ENCODE measurements at places on chromosomes 1 and 21.

GRCh38 chr1:81071969-81072753 is 728.6 kb upstream of the ADGRL2 start:
- DNase-seq = no peak

DNA sequence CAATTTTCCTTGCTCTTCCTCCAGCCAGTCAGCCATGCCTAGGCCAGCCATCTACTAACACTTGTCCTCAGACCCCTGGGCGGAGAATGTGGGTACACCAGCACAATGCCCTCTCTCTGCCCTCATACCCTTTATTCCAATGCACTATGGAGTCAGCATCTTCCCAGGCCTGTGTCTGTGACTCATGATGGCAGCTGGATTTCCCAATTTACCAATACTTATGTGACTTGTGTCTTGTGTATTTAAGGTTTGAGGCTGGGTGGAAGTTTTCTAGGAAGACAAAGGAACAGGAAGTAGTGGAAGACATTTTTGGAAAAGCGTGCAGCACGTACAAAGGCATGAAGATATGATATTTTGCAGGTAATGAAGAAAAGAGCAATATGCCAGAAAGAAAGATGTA is 114.3 kb downstream of the NMNAT2 start:
- peak; percentile 23 for DNase-seq

GRCh38 chr21:44905016-44905727 is 15.5 kb downstream of the ITGB2 start:
- DNase-seq = no peak

DNA sequence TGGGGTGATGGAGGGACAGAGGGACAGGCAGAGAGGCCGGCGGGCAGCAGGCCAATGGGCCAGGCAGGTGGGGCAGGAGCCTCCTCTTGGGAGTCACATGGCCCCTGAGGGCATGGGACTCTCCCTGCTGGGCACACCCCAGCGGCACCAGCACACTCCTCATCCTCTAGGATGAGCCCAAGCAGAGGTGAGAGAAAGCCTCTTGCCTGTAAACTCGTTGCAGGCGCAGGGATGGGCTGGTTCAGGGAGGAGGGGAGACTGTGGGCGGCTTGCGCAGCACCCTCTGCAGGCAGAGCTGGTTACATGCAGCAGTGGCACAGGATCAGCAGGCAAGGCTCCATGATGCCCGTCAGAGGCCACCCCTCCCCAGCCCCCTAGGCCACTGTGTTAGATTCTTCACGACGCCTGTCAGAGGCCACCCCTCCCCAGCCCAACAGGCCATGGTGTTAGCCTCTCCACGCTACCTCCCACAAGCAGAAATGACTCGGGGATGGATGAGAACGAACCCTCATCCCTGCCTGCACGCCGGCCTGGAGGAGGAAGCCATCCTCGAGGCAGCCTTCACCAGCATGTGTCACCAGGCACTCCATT is 209.7 kb upstream of the VAMP3 start:
- no peak for DNase-seq

DNA sequence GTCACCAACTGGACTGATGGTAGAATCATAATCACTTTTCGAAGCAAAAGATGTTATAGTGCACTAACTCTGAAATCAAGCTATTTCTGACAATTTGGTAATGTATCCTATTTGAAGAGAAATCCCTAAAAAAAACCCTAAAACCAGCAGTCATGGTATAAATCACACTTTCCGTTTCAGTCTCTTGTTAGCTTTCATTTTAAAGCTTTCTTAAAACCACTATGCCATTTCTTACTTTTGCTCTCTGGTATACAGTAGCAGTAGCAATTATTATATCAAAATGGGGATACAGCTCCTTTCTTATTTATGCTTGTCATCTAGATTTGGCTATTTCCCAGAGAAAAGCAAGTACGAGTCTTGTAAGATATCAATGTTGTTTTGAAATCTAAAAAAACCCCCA is 323.3 kb downstream of the KCTD3 start:
- DNase-seq = no peak

DNA sequence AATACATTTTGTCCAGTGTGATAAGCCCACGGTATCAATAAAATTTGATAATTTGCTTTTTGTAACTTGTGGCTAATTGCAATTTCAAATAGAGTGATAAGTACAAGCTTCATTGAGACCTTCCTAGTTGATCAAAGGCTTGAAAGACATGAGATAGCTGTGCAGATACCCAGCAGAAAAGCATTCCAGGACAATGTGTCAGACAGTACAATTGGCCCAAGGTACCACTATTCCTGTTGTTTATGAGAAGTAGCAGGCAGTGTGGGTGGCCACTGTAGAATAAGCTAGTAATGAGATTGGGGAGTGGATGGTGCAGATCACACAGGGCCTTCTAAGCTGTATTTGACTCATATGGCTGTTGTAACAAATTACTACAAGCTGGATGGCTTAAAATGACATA is 182.2 kb downstream of the AMY1C start:
- no peak for DNase-seq

DNA sequence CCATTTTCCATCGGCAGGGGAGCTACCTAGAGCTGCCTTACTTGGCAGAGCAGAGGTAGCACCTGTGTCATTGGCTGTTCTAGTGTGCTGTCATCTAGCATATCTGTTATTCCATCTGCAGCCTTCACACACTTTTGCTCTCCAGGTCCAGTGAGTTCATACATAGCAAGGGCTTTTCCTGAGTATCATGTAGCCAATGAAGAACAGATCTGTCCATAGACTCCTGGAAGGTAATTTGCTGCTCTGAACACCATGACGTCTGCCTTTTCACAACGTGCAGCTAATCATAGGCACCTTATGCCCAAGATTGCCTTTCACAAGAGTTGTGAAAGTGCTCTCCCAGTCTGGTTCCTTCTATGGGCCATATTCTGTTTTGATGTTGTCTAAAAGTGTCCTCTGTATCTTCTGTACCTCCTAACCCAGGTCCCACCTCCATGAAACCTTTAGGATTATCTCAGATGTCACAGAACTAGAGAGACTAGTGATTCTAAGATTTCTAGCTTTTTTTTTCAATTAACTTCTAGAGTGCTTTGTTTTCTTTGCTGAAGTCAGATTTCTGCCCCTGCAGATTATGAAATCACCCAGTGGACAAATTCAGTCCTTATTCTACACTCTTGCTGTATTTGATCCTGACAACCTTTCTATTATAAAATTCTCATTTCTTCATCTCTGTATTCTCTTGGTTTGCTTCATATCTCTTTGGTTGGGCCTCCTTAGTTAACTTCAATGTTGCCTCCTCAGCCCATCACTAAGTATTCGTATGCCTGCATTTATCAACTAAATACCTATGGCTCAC is 134.8 kb downstream of the PBX1 start:
- DNase-seq = no peak

DNA sequence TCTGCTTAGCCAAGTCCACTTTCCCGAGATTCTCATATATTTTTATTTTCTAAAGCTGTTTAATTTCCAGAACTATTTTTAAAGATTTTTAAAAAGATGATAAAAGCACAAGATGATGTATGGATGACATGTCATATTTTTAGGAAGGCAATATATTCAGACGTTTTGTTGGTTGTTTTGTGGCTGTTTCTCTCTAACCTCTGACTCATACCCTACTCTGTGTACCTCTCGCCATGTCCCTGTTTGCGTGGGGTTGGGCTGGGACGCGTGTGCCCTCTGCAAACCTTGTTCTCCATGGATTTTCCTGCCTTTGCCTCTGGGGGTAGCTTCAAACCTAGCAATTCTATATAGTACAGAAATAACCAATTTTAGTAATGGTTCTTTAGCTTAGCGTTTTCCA is 132.0 kb downstream of the GALNT2 start:
- no peak for DNase-seq

DNA sequence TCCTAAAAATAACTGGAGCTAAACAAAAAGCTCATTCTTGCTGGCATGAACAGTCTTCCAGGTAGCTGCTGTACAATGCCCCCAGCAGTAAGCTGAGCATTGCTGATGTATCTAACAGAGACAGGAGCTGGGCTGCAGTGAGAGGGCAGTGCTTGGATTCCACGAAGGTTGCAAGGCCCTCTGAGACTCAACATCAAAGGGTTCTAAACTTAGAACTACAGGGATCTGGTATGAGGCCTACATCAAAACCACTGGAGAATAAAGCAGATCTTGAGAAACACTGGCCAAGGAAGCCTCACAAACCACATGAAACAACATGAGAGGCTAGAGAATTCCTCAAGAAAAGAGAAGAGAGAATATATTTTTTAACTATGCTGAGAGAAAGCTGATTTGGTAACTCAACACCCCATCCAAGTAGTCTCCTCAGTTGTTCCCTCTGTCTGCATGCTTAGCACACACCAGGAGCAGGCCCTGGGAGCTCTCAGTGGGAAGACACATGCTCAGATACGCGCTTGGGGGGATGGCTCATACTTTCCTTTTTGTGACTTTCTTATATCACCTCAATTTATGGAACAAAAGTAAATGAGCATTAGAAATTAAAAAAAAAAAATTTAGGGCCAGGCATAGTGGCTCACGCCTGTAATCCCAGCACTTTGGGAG is 27.7 kb downstream of the DSTYK start:
- peak; percentile 38 for DNase-seq

DNA sequence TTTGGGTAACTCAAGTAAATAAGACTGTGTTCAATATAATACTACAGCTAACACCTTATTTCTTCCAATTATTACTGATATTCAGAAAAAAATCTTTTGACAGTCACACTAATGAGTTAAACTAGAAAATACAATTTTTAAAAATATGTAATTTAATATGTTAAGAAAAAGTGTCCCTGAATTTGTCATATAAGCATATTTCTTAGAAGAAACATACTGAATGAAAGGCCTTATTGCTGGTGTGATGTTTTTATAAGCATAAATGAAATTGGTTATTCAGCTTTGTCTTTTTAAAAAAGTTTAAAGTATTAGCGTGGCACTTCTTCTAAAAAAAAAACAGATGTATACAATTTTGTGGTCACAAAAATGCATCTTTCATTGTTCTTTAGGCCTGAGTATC is 267.3 kb downstream of the NEGR1 start:
- no peak for DNase-seq

- DNase-seq = no peak
Measured at GRCh38 chr1:198907423-198907746, 268.5 kb downstream of the PTPRC start.

DNA sequence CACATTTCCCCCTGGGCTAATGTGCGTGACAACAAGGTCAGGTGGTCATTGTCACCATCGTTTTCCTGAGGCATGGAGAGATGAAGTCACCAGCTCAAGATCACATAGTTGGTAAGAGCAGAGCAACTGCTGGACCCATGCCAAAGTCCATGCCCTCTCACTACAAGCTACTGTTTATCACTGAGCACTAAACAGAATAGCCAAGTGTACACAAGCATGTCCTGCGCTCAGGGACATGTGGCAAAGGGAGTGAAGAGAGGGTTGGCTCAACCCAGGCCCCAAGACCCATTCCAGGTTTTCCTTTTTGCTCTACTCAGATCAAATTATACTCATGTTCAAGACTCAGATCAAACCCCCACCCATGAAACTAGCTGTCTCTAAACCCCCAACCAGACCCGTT is 20.8 kb downstream of the LRRC52 start:
- DNase-seq = no peak

GRCh38 chr1:192559115-192560006 is 16.2 kb upstream of the RGS1 start:
- DNase-seq = peak; percentile 77

- no peak for DNase-seq
Measured at GRCh38 chr21:15212206-15212605, 147.4 kb upstream of the NRIP1 start.

DNA sequence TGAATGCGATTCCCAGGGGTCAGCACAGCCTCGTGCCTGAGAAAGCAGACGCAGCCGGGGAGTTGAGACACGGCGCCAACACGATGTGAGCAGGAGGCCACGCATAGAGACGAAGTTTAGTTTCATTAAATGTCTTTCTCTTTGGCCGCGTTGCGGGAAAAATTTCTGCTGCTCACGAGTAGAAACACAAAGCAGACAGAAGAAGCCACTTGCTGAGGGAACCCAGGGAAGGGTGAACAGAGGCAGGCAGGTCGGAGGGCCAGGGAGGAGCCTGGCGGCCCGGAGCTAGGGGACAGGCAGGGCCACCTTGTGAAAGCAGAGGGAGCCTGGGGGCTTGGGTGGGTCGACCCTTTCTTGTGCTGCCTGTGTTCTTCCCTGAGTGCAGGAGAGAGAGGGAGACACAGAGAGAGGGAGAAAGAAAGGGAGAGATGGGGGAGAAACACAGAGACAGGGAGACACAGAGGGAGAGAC is 33.2 kb downstream of the POFUT2 start:
- no peak for DNase-seq

GRCh38 chr1:231219422-231220401 is 21.3 kb upstream of the GNPAT start:
- no peak for DNase-seq

DNA sequence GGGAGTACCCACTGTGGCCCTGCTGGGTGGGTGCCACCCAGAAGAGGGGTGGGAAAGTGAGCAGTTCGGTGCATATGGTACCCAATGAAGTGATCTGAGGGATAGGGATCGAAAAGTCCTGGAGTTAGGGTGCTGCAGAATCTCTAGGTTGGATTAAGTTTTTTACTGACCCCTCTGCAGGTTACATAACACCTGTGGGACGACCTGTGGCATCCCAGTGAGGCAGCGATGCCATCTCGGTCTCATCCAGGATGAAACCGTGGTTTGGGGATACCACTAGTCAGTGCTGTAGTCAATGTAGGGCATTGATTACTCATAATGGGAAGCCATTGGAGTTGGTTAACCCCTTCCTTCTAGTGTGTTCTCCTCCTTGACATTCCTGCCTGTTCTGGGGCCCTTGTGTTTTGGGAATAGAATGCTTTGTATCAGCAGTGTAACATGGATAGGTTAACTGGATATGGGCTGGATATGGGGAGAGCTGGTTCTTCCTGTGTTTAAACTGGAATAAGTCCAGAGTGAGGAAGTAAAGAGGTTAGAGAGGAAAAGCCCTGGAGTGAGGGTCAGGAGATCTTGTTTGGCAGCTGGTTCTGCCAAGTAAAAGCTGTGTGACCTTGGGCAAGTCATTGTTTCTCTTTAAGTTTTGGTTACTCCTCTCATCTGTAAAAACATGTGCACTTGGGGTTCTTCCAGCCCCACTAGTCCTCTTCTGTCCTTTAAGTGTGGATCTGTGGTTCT is 42.8 kb upstream of the ATF3 start:
- no peak for DNase-seq

DNA sequence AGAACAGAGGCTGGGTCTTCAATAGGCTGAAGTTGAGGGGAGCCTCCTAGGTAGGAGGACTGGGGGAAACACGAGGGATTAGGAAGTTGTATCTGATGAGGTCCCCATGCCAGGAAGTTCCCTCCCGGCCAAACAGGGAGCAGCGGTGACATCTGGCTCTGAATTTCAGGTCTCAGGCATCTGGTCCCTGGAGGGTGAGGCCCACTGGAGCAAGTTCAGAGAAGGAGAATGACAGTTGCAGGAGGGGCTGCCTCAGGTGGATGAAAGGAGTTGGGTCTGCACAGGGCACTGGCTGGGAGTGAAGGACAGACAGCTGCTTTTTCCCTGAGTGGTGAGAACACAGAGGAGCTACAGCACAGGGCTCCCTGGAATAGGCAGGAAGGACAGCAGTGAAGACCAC is 9.1 kb downstream of the TMEM9 start:
- DNase-seq = no peak

GRCh38 chr1:243883551-243883950 is 33.5 kb upstream of the AKT3 start:
- DNase-seq = peak; percentile 35

- no peak for DNase-seq
Measured at GRCh38 chr1:55147524-55147923, 67.6 kb downstream of the USP24 start.

- DNase-seq = no peak
Measured at GRCh38 chr21:46254208-46254975, 25.8 kb upstream of the LSS start.

- no peak for DNase-seq
Measured at GRCh38 chr1:12464045-12464461, 154.0 kb downstream of the DHRS3 start.

Data from adipocyte (in vitro differentiated cells).